Activated T-helper 1 cell treated with Interleukin-2 at 50 U/mL for 16 hours (primary cell): ENCODE measurements at places on chromosomes 16 and 17.

GRCh38 chr17:30336369-30337171 is 2.7 kb upstream of the TMIGD1 start:
- peak; percentile 24 for DNase-seq

DNA sequence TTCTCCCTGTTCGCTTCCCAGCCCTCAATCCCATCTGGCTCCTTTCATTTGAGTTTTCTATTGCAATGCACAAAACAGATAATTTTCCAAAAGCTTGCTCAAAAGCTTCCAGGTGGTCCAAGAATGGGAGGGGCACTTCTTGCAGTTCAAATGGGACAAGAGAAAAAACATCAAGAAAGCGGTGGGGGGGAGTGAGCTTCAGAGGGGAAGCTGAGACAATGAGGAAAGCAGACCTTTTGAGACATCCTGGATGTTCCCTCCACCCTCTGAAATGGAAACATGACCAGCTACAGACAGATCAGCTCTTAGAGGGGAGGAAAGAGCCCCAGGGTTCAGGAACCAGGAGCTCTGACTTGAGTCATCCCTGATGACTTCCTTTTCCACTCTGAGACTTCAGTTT is 368.2 kb downstream of the SLC39A11 start:
- DNase-seq = no peak

DNA sequence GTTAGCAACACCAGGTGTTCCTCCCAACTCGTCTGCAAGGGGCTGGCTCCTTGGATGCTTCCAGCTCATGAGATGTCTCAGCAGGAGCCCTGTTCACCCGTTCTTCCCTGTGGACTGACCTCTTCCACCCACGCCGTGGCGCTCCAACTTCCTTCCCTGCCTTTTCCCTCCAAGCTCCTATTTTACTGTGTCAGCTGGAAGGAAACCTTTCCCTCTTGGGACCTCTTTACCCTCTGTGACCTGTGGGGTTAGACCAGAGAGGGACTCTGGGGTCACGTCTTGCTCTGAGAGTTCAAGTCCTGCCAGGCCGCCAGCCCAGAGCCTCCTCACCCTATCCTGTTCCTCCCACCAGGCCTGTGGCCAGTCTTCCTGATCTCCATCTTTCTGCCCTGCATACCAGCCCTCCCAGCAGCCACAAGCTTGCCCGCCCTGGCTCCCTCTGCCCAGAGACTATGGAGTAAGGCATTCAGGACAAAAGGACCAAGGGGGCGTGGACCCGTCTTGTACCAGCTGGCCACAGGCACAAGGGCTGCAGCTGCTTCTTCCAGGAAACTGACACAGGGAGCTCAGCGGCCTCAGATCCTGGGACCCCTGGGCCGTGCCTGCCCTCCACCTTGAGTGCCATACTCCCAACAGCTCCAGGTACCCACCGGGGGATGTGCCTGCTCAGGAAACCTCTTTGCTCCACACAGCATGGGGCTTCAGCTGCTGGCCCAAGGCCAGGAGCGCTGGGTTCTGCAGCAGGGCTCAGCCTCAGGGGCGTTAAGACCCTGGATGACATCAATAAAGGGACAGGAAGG is 3.0 kb downstream of the PAQR4 start:
- DNase-seq = no peak

DNA sequence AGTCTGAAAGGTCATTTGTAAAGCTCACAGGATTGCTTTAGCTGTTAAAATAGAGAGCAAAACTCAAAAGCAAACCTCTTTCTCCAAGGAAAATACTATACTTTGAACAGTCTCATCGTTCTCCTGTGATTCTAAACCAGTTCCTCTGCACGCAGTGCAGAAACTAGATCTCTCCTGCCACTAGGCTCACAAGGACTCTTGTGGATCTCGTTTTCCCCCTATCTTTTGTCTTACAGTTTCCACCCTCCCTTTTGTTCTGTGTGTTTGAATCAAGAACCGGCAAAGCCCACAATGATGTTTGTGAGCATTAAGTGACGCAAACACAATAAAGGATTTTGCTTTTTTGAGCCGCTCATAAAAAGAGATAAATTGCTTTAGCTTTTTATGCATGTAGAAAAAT is 1103.5 kb upstream of the RBFOX1 start:
- DNase-seq = no peak

DNA sequence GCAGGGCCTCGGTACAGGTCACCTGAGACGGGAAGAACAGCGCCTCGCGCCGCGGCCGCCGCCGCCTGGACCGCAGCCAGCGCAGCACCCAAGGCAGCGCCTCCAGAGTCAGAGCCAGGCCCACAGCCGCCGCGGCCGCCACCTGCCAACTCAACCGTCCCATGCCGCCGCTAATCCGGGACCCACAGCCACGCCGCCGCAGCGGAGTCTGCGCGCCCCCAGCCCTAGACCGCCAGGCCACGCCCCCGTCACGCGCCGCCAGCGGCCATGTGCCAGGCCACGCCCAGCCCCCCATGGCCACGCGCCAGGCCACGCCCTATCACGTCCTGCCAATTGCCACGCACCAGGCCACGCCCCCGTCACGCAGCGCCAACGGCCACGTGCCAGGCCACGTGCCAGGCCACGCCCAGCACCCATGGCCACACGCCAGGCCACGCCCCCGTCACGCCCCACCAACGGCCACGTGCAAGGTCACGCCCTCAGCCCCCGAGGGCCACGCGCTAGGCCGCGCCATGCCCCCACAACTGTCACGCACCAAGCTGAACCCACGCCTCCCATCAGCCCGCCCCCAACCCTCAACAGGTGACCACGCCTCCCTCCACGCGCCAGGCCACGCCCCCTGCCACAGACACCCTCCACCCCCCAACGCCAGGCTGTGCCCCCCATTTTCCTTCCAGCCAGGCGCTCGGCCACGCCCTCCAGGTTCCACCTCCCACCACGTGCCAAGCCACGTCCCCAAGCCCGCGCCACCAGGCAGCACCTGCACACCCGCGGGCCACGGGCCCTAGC is at the start of gene PLD6:
TSS of gene PLD6 (minus strand) at position 210 of the 789 bp plus-strand sequence. CDS start at position 163, 47 bp downstream.
- peak; percentile 87 for DNase-seq

GRCh38 chr17:71232801-71233559 is 887.8 kb upstream of the SOX9 start:
- DNase-seq = no peak

DNA sequence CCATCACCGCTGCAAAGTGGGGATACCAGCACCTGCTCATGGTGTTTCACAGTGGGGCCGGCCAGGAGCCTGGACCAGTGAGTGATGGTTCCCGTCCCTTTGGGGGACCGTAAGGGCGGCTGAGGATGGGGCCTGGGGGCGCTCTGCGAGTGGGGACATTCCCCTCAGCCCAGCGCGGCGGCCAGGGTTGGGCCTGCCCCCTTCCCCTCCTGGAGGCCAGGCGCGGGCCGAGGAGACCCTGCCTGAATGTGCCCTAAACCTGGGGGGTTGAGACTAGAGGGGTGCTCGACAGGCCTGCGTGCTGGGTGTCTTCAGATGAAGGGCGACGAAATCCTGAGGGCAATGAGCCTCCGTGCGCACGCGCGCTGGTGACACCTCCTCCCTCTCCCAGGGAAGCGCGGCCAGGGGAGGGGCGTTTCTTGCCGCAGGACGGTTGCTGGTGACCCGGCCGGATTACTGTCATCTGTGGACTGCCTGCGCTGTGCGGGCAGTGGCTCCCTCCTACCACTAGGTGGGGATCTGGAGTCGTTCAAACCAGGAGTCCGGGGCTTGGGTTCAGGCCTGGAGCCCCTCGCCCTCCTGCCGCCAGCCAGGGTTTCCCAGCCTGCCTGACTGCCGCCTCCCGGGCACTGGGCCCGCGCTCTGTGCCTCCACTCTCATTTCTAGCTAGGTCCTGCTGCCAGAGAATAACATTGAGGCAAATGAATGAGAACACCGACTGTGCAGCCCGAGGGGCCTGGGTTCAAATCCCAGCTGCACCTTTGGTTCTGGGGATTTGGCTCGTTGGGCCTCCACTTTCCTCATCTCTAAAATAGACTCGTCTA is 17.1 kb downstream of the TBX2 start:
- DNase-seq = no peak

DNA sequence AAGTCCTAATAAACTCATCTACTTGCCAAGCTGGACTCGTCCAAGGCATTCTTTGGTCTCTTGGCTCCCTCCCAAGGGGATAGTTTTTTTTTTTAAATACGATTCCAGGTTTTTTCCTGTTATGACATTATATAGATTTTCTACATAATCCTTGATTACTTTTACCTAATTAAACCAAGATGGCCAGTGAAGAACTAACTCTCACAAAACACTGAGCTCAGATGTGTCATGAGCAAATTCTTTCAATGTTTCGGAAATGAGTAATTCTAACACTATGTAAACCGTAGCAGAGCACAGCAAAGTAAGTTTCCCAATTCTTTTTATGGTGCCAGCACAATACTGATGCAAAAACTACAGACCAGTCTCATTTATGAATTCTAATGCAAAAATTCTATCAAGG is 1.8 kb downstream of the ZNF23 start:
- no peak for DNase-seq

- DNase-seq = no peak
These were observed 278.9 kb upstream of the KCNJ16 start for GRCh38 chr17:69796078-69796477.

DNA sequence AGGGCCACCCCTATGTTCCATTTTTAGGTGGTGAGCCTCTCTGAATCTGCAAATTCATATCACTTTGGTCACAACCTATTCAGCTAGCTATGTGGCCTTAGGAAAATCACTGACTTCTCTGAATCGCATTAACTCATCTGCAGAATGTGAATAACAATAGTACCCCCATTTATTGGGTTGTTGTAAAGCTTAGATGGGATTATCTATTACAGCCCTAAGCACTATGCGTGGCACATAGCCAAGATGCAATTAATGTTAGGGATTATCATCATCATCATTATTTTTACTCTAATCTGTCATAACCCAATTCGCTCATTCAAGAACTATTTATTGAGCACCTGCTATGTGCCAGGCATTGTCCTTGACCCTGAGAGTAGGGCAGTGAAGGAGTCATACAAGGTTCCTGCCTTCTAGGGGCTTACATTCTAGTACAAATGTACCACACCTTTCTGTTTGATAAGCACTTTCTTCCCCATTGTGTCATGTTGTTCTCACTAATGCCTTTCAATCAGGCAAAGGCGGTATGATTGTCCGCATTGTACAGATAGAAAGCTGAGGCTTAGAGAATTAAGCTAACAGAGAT is 38.5 kb downstream of the CHD9 start:
- DNase-seq = no peak

DNA sequence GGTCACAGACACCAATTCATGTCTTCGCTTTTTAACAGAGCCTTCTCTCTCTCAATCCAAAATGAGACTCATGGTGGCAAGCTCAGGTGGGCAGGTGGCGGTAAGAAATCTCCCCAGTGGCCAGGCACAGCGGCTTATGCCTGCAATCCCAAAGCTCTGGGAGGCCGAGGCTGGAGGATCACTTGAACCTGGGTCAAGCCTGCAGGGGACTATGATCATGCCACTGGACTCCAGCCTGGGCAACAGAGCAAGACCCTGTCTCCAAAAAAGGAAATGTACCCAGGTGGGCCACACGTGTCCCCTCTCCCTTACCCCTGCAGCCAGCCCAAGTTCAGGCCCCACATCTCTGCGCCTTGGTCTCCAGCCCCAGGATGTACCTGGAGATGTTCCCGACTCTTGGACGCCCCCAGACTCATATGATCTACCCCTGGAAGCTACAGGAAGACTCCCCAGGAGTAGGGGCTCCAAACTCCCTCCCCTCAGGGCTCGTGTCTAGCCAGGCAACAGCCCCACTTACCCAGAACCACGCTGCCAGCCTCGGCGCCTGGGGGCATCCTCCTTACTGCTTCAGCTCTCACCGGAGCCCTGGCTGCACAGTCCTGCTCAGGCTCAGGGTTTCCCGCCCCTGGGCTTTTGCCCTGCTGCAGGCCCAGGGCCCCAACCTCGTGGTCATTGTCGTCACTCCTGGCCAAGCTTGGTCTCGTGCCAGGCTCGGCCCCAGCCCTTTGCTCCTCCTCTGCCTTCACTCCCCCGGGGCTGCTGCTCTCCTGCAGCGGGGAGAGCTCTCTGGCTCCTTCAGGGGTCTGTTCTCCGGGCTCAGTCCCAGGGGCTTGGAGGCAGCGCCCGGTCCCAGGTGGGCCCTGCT is 16.2 kb downstream of the MYLK3 start:
- DNase-seq = no peak

- DNase-seq = no peak
These were observed 421.7 kb upstream of the C16orf82 start for GRCh38 chr16:26644912-26645543.

- DNase-seq = no peak
These were observed 138.9 kb downstream of the SLC39A11 start for GRCh38 chr17:72953621-72954020.

DNA sequence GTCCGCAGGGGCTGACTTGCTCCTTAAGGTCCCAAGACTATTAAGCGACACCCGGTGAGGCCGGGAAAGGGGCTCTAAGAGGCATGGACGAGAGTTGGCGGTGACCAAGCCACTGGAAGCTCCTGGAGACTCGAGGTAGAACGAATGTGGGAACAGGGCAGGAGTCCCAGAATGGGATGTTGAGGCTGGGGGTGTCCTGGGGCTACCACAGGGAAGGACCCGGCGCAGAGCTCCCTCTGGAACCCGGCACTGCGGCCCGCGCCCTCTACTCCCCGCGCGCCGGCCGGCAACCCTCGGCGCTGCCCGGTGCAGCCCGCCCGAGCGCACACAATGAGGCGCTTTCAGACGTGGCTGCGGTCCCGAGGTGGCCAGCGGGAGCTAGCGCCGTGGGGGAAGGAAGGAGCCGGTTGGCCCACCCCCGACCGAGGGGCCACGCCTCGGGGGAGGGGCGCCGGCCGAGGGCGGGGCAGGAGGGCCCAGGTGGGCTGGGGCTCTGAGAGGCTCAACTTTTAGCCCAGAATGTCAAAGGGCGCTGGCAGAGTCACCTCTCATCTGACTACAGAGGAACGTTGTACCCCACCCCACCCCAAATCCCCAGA is at the start of gene CHST6:
TSS of gene CHST6 (minus strand) at position 366 of the 599 bp plus-strand sequence. CDS start 15,613 bp downstream, outside the sequence.
- DNase-seq = no peak

GRCh38 chr17:68832109-68832802 is 122.9 kb downstream of the ABCA8 start:
- DNase-seq = no peak

GRCh38 chr16:69448470-69449193 is 24.2 kb downstream of the CYB5B start:
- DNase-seq = no peak

DNA sequence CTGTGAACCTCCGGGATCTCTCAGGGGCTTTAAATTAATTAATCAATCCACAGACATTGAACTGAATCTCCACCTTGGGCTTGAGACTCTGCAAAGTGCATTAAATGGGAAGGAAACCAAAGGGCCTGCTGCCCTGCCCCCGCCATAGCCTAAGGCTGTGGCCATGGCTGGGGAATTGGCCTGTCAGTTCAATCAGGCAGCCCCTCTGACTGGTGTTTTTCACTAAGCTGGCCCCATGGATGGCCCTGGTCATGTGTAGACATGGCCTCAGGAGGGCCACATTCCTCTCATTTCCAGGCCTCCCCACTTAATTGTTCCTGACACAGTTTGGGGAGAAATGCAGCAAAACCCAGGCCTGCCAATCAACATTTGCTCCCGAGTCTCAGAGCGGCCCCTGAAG is 499.8 kb downstream of the WWOX start:
- no peak for DNase-seq

DNA sequence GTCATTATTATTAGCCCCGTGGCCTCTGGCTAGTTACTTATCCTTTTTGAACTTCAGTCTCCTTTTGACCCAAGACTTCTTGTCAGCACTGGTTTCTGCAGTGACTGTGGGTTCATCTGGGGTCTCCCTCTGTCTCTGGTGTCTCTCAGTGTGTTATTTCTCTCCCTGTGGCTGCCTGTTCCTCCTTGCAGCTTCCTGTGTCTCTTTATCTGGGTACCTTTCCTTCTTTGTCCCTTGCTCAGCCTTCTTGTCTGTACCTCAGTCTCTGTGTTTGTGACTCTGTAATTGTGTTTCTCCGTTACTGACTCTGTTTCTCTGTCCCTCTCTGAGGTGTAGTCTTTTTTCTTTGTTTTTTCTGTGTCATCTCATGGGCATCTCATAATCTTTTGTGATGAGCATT is 102.6 kb upstream of the CDH11 start:
- no peak for DNase-seq
